Fibroblast of skin of right biceps (primary cell): ENCODE measurements at places on chromosomes 7 and 10.

GRCh38 chr10:5070648-5071410 lies 23.4 kb upstream of the AKR1C3 start:
- peak; percentile 21 for DNase-seq

DNA sequence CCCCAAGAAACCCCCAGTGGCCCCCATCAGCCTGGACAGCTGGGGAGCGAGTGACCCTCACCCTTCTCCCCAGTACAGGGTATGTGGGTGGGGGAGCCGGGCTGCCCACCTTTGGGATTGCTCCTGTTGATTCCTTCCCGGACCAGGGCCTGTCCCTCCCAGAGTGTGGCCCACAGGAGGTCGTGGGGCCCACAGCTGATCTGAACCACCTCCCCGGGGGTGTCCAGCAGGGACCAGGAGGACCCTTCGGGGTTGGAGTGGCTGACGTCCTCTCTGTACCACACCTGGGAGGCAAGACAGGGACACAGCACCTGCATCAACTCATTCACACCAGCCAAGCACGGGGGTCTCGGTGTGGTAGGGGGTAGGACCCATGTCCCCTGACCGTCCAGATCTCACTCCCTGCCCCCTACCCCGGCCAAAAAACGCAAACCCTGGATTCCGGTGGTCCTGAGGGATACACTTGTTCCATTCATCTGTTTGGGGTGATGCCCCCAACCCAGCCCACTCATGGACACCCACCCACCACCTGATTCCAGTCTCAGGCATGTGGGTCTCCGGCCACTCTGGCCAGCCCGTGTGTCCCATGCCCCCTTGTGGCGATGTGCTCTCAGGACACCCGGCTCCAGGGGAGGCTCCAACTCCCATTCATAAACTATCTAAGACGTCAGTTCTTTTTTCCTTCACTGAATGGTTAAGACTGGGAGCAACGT lies 10.9 kb downstream of the TECPR1 start:
- peak; percentile 3 for DNase-seq

- DNase-seq: peak; percentile 85
Measured at GRCh38 chr10:4546500-4546899, 279.5 kb upstream of the AKR1E2 start.

DNA sequence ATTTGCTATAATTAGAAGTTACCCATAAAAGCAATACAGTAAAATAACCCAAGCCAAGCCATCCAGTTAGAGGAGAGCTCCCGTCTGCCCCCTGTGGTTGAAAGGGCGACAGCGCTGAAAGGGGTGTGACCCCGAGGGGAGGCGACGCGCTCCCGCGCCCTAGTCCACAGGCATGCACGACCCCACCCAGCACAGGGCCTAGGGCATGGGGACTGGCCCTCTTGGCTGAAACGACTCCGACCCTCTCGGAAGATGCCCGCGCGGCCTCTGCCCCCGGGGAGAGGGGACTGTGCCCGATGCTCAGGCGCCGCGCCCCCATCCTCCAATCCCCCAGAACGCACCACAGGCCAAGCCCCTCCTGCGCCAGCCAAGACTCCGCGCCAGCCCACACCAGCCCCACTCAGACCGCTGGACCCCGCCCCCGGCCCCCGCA lies 64.0 kb downstream of the CSGALNACT2 start:
- peak; percentile 15 for DNase-seq

DNA sequence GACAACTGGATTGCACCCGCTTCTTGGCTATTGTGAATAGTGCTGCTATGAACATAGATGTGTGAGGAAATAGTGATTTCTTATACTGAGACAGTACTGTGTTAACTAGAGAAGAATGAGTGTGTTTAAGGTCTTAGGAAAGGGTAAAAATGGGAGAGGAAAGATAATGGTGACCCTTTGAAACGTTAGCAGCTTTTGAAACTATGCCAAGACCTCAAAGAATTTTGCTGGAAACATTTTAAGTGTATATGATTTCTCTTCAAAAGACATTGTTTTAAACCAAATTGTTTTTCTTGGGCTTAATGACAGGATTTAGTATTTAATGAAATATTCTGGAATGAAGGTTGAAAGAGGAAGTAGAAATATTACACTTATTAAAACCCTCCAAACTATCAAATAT lies 100.8 kb upstream of the ARHGAP21 start:
- DNase-seq: no peak

GRCh38 chr7:136741941-136742340 lies 126.5 kb upstream of the CHRM2 start:
- DNase-seq: no peak

DNA sequence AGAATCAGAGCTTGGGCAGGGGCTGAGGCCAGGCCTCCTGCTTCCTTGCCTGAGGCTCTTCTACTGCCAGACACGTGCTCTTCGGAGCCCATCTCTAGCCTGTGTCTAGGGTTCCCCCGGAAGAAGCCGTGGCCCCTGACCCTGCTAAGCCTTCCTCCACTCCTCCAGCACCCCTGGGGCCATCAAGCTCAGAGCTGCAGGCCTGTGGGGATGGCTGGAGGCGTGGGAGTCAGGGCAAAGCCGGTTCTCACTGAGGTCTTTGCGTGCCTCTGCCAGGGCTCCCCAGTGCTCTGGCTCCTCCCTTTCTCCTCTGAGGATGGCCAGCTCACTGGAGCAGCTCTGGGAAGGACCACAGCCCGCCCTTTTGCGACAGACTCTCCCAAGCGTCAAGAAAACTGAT lies 34.4 kb downstream of the GHRHR start:
- DNase-seq: no peak

- no peak for DNase-seq
Measured at GRCh38 chr7:120229084-120229483, 43.9 kb upstream of the KCND2 start.

DNA sequence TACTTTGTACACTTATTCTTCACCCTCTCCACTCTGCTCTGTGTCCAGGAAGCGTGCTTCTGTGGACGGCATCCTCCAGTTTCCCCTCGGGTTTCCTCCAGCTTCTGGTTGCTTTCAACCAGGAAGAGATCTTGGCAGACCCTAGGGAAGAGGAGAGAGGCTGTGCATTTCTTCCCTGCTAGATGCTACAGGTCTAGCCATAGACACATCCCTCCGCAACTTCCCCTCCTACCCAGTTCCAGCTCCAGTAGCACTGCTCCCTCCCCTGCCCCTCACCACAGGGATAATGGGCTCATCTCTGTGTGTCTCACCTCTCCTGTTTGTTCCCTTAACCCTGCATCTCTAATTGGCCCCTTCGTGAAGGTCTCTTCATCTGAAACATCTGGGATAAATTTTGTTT lies 16.3 kb downstream of the TLL2 start:
- DNase-seq: no peak

GRCh38 chr7:24882989-24883621 lies 96.9 kb downstream of the OSBPL3 start:
- DNase-seq: peak; percentile 87
